Epithelial cell of esophagus (primary cell): ENCODE measurements at places on chromosomes 13 and 19.

GRCh38 chr19:11349171-11349570 lies 2.9 kb downstream of the CCDC159 start:
- DNase-seq: no peak

DNA sequence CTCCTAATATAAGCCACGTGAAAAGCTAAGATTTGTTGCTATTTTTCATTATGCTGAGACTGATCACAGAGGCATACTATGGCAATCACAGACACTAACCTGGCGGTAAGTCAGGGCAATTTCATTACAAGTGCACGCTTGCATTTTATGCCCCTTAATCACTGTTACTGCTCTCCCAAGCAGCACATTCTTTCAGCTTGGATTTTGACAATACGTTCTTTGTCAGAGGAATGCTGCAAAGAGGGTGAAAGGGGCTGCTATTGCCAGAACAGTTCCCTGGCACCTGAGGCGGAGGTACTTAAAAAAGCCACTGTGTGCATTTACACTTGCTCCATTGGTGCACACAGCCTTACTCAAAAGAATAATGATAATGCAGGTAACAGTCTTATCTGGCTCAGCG lies 346.6 kb downstream of the RFC3 start:
- no peak for DNase-seq

DNA sequence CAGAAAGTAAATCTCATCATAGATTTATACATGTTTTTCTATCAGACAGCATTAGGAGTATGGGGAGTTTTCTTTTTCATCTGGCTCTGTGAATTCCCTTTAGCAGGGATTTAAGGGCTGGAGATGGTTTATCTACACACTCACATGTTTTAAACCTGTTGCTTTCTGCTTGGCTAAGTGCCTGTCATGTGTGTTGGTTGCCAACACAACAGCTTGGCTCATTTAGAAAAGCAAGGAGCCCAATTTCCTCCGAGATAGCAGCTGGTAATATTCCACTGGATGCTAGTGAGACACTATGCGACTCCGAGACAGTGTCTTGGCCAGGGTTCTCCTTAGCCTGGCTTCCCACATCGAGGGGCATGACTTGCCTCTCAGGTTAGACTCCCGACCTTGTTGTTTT lies 83.3 kb downstream of the KLF5 start:
- no peak for DNase-seq

GRCh38 chr19:5192568-5192967 lies 148.0 kb downstream of the PTPRS start:
- DNase-seq: no peak

DNA sequence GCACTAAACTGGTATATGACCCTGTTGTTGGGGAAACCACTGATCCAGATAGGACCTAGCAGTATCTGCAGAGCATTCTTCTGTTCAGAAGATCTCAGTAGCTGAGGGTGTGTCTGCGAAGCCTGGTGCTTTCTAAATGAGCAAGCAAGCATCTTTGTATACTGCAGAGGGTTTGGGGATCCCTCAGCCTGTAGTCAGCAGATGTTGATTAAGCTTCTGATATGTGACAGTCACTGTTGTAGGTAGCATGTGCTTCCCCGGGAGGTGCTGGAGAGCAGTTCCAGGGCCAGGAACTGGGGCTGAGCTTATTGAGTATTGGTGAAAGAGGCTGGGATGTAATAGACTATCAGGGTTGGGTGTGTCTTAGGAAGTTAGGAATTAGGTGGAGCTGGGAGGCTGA lies 1.5 kb downstream of the SCAF1 start:
- no peak for DNase-seq

DNA sequence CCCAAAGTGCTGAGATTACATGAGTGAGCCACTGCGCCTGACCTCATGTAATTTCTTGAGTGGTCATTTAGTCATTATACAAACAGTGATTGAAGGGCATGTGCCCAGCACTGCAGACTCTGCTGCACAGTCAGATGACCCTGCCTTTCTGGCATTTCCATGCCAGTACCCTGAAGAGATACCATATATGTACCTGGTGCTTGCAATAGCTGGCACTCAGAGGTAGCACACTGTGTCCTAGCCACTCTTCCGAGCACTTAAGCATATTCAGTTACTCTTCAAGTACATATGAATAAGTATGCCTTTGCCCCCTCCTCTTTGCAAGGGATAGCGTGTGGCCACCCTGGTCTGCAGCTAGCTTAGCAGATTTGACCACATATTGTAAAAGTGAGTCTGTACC lies 15.5 kb downstream of the STX10 start:
- no peak for DNase-seq
